ENCODE measurements at places on chromosomes 3 and 15.

DNA sequence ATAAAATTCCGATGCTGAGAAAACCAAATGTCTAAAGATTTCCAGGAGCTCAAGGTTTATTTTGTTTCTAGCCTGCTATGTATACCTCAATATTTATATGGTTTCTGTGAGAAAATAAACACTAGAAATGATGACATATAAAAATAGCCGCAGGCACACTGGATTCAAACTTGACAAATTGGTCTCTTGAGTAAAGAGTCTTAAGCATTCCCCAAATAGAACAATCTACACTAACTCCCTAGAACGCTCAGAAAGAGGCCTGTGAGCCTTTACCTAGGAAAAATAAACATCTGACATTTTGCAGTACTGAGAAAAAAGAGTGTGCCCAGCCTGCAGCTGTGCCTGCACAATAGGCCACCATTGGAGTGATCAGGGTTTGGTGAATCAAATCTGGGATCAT, 75.2 kb downstream of the NEK10 start:
- ATAC-seq = no peak

GRCh38 chr3:151398895-151399294, 14.3 kb upstream of the P2RY12 start:
- ATAC-seq = no peak

DNA sequence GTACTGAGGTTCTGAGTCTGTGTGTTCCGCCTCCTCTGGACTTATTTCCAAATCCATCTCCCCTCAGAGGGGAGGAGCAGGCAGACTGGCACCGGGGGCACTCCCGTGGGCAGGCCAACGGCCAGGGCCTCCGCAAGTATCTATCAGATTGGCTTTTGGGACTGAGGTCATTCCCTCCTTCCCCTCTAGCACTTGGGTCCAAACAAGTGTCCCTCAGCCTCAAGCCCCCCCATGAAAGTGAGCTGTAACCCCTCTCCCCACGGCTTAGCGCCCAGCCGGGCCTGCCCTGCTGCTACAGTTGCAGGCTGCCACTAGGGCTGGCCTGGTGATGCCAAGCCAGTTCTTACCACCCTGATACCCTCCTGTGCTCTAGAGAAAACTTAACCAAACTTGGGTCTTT, 17.4 kb downstream of the ITGA11 start:
- no peak for ATAC-seq

DNA sequence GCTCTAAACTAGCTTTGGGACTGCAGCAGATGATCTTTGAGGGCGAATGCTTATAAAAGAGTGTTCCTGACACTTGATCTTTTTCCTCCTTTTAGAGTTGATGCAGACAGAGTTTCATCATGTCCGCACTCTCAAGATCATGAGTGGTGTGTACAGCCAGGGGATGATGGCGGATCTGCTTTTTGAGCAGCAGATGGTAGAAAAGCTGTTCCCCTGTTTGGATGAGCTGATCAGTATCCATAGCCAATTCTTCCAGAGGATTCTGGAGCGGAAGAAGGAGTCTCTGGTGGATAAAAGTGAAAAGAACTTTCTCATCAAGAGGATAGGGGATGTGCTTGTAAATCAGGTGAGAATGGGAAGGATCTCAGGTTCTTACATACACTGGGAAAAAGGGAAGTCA, 75.7 kb downstream of the KLHL25 start:
- ATAC-seq = no peak

DNA sequence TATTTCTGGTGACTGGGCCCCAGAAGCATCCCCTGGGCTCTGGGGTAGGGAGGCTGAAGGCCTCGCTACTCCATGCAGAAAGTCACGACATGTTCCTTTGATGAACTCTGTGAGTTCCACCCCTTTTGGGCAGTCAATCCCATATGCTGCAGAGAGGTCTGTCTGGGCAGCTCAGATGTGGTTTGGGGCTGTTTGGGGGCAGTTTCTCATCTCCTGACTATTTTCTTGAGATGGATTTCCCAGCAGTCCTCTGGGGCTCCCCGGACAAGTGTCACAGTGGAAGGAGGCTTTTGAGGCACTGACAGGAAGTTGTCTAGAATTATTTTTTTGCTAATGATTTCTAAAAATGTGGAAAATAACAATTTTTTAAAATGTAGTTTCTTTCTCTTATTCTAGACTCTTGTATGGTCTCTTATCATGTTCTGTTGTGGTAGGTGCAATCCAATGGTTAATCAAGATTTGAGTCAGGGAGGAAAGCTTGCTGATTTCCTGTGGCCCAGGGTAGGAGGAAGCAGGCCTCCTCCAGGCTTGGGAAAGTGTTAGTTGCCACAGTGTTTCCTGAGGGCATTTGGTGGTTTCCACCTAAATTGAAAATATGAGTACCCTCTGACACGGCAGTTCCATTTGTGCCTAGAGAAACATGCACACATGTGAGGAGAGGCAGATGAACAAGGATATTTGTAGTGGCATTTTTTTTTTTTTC, 19.9 kb upstream of the TATDN2 start:
- ATAC-seq = no peak

GRCh38 chr15:95520511-95520910, 810.0 kb upstream of the NR2F2 start:
- ATAC-seq = no peak

DNA sequence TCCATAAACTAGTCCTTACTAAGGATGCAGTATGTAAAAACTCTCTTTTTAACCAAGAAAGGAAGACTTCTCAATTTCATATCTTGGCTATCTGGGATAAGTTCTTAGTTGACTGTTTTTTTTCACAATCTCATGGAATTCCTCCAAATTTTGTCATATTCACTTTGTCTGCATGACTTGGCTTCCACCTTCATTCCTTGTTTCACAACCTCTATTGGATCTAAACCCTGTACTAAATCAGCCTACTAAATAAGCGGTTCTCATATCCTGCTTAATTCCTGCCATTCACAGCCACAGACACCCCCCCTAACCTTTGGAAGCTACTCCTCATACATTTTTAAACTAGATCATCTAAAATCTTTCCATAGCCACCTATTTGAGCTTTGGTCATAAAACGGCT, 370.6 kb upstream of the NAALADL2 start:
- ATAC-seq = no peak

DNA sequence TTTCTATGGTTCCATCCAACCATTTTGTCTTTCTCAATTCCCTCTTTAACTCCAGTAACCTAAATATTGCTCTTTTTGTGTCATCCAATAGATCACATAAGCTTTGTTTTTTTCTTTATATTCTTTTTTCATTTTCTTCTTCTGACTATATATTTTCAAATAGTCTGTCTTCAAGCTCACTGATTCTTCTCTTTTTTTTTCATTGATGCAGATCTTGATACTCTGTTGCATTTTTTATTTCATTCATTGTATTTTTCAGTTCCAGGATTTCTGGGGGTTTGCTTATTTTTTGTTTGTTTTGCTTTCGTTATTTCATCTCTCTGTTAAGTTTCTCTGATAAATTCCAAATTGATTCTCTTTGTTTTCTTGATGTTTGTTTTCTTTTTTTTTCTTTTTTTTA, 36.2 kb downstream of the CLDN1 start:
- no peak for ATAC-seq

GRCh38 chr3:178826435-178827123, 245.0 kb downstream of the ZMAT3 start:
- ATAC-seq = no peak

- no peak for ATAC-seq
Observed at GRCh38 chr3:24661175-24661584, 166.5 kb upstream of the THRB start.

- no peak for ATAC-seq
Observed at GRCh38 chr3:129403450-129403849, 25.0 kb downstream of the EFCAB12 start.

- ATAC-seq = no peak
Observed at GRCh38 chr3:171133796-171134569, 107.5 kb upstream of the SLC2A2 start.

DNA sequence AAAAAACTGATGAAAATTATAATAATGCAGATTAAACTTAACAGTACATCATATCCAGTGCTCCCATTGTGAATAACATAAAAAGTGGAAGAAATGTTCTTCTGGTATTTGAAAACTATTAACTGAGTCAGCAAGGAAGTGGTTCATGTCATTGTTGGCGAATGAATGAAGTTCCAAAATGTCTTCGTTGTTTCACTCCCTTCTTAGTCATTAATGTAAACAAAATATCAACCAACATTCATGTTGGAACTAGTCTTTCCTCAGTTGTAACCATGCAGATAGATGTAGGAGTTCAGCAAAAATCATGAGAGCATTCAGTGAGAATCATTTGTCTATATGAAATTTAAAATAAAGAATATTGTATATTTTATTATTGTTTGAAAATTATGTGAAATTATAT, 44.1 kb upstream of the ICE2 start:
- ATAC-seq = peak; percentile 50

DNA sequence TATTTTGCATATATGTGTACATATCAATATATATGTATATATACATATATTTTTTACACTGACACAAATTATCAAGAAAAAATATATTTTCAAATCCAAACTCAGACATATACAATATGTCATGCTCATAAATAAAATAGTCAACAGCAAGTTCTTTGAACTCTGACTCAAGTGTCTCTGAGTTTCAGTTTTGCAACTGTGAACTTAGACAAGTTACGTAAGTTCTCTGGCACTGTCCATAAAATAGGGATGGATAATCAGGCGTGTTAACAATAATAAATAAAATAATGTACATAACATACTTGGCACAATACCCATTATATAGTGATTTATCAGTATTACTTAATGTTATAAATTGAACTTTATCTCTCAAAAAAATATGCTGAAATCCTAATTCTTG, 12.1 kb upstream of the XRN1 start:
- no peak for ATAC-seq

DNA sequence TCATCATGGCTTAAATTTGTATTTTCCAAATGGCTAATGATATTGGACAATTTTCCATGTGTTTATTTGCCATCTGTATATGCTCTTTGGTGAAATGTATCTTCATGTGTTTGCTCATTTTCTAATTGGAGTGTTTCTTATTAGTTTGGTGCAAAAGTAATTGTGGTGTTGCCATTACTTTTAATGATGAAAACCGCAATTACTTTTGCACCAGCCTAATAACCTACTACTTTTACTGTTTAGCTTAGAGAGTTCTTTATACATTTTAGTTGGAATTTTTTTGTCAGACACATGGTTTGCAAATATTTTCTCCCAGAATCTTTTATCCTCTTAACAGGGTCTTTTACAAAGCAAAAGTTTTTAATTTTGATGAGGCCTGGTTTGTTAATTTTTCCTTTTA, 141.0 kb upstream of the AGTR1 start:
- no peak for ATAC-seq

DNA sequence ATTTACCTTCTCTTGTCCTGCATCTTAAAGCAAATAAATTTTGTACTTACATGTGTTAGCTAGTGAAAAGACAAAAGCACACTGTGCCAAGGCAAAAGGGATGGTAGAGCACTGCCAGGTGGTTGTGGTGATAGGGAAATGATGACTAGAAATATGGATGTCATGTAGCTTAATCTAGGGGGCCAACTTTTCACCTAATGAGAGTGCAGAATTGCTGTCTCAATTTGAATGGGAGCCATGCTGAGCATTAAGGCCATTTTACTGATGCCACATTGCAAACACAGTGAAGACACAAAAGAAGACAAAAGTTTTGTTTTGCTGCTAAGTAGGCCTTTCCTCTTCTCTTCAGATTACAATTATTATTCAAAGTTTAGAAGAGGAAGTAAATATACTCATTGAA, 274.7 kb downstream of the PDCD6IP start:
- ATAC-seq = no peak

GRCh38 chr15:60634815-60635214, 155.9 kb upstream of the ICE2 start:
- ATAC-seq = no peak

- ATAC-seq = no peak
Observed at GRCh38 chr3:5699313-5699712, 511.8 kb downstream of the EDEM1 start.

GRCh38 chr3:99108508-99108907, 207.0 kb upstream of the DCBLD2 start:
- peak; percentile 49 for ATAC-seq

DNA sequence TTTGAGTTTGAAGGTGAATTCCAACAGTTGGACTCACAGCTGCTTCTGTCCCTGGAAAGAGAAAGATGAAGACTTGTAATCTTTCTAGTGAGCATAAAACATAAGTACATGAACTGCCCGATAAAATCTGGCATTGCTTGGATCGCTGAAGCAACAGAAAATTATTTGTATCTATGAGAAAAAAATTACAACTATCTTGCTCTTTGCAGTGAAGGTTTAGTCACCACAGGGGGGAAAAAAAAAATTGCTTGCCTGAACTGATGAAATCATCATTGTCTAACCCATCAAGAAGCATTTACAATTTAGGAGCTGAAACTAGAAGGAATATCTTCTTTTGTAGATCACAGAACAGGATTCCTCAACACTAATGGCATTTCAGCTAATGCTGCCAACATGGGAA, 20.0 kb downstream of the TMEM207 start:
- ATAC-seq = no peak

DNA sequence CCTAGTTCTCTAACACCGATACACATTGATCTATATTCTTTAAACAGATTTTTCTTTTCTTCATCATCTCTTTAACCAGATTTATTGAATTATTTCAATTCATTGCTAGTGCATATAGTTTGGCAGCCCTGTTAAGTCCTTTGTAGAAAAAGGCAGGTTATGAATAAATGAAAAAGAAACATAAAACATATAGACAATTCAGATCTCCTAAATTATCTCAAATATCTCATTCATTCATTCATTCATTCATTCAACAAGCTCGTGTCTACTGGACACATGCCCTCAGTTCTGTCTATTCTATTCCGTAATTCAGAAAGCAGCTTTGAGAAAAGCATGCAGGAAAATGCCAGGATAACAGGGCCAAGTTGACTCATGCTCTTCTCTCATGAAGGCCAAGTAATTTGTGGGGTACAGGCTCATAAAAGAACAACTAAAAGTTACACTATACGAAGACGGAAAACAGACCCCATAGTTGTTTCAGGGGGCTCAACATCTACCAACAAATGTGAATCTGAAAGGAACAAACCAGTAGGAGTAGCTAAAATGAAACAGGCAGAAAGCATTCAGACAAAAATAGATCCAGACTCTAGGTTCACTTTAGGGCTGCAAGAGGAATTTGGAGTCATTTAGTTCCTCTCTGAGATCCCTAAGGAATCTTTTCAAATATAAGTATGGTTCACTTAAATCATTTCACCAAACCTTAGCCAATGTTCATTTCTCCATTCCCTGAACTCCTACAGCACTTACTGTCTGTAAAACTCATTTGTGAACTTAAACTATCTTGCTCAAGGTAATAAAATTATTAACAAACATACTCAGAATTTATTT, 7.5 kb downstream of the ZNF148 start:
- no peak for ATAC-seq

- ATAC-seq = no peak
Observed at GRCh38 chr3:126053949-126054569, 29.9 kb downstream of the SLC41A3 start.

DNA sequence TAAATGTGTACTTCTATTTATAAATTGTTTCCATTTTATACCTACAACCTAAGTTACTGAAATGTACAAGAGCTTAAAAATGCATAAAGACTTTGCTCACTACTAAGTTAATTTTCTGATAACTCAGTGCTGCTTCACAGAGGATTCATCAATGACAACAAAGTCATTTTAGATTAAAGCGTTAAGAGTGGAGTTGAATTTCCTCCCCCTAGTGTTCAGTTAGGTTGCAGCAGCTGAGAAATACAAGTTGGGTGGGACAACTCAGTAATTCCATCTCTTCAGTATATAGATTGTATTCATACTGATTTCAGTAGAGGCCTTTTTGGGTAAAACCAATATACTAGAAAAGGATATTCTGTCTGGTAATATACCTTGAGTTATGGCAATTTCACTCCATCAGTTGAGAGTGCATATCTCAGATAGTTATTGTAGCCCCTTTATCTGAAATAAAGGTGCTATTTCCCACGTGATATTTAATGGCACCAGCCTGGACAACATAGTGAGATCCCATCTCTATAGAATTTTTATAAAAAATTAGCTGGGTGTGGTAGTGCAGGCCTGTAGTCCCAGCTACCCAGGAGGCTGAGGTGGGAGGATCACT, 6.9 kb upstream of the RPL35A start:
- no peak for ATAC-seq
